ENCODE measurements at places on chromosomes 4 and X. TPM values are rescaled to one million over a fixed set of nuclear protein-coding genes. Genes with fewer than 3 reads are reported as not detected.

NFXL1 gene
- 11.2 TPM for total RNA-seq

PDGFC gene
- total RNA-seq: 0.62 TPM

- no peak overlapping the region for H3K27ac ChIP-seq
- no peaks in the 10 kb centered on the region for H3K27me3 ChIP-seq
- DNase-seq: no peak
- no peaks in the 10 kb centered on the region for H3K36me3 ChIP-seq
- no peak overlapping the region for H3K4me3 ChIP-seq
Measured at GRCh38 chrX:140526171-140526570, 21.3 kb upstream of the SOX3 start.

- peaks cover 66% of the 10 kb centered on the region for H3K36me3 ChIP-seq
- H3K27me3 ChIP-seq: no peaks in the 10 kb centered on the region
- no peak for DNase-seq
- no peak overlapping the region for H3K27ac ChIP-seq
Measured at GRCh38 chr4:121676345-121677075, 20.3 kb downstream of the ANXA5 start.

DNA sequence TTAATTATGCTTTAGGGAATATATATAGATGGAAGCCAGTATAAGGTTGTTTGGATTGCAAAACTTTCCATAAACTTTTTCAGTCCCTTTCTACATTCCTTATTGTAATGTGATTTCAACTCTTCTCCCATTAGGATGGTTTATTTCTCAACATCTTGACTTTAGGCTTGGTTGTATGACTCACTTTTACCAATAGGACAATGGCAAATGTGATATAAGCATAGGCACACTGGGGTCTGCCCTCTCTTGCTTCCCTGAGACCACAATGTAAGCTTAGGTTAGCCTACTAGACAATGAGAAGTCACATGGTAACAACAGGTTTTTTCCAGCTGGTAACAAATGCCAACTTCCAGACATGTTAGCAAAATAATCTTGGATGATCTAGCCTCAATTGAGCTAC lies 163.3 kb upstream of the RBPJ start:
- DNase-seq: no peak
- no peaks in the 10 kb centered on the region for H3K36me3 ChIP-seq
- H3K27me3 ChIP-seq: no peaks in the 10 kb centered on the region
- no peak overlapping the region for H3K4me3 ChIP-seq

ABHD18 gene
- total RNA-seq: 22.7 TPM

IL13RA1 gene
- total RNA-seq: not detected

- H3K4me3 ChIP-seq: peak overlapping the region; percentile 69
- peaks cover 46% of the 10 kb centered on the region for H3K4me1 ChIP-seq
- H3K27ac ChIP-seq: no peak overlapping the region
- H3K27me3 ChIP-seq: no peaks in the 10 kb centered on the region
- DNase-seq: no peak
- H3K36me3 ChIP-seq: peaks cover 33% of the 10 kb centered on the region
Measured at GRCh38 chr4:17616283-17616682, 1.8 kb downstream of the MED28 start.

DNA sequence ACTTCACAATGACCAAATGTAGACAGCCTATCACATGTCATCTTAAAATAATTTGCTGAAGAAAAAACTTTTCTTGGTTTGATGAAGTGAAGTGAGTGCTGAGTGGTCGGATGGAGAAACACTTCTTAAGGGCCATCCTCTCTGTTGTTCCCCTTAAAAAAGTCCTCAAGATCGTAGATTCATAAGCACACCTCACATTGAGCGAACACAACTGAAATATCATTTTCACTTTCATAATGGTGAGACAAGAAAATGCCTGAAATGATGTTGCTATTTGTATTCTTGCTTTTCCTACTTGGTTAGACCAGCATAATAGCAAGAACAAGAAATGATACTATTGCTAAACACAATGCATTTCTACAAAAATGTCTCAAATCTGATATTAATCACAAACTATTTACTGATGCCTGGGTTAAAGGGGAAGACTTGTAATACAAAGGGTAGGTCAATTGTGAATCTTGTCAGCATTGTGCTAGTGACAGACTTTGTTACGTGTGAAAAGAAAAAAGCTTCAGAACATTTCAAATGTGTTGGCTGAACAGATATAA lies 305.6 kb upstream of the NR3C2 start:
- DNase-seq: no peak
- no peak overlapping the region for H3K27ac ChIP-seq
- no peaks in the 10 kb centered on the region for H3K36me3 ChIP-seq
- H3K27me3 ChIP-seq: no peaks in the 10 kb centered on the region
- H3K4me3 ChIP-seq: no peak overlapping the region

- DNase-seq: no peak
- no peaks in the 10 kb centered on the region for H3K36me3 ChIP-seq
Measured at GRCh38 chr4:106806158-106806797, 229.8 kb downstream of the DKK2 start.

- no peaks in the 10 kb centered on the region for H3K4me1 ChIP-seq
- no peak overlapping the region for H3K4me3 ChIP-seq
- no peaks in the 10 kb centered on the region for H3K36me3 ChIP-seq
- no peak for DNase-seq
- H3K27me3 ChIP-seq: no peaks in the 10 kb centered on the region
Measured at GRCh38 chrX:140944710-140945109, 57.7 kb upstream of the SPANXB1 start.

DNA sequence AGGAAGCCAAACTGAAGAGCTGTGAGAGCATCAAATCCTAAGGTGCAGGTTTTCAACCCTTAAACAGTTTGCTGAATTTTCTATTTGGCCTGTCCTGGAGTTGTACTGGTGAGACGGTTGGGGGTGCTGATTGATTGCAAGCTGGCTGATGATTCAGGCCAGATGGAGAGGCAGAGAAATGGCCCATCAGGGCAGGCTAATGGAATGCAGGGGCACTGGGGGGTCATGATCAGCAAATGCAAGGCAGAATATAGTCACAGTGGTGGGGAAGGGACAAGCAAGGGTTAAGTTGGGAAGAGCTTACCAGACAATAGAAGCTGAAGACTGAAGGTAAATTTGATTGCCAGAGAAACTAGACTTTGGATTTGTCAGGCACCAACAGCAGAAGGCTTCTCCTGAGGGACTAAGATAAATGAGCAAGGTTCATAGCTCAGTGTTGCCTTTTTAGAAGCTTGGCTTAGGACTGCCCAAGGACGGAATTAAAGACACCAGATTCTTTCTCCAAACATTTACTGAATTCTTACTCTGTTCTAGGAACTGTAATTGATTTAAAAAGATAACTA lies 4.3 kb upstream of the AADAT start:
- H3K36me3 ChIP-seq: no peaks in the 10 kb centered on the region
- H3K4me3 ChIP-seq: no peak overlapping the region
- no peaks in the 10 kb centered on the region for H3K4me1 ChIP-seq

GRCh38 chrX:150375243-150375770 lies 12.2 kb downstream of the MAMLD1 start:
- H3K4me1 ChIP-seq: no peaks in the 10 kb centered on the region
- H3K27me3 ChIP-seq: no peaks in the 10 kb centered on the region
- no peaks in the 10 kb centered on the region for H3K36me3 ChIP-seq
- no peak for DNase-seq
- H3K27ac ChIP-seq: no peak overlapping the region
- H3K4me3 ChIP-seq: no peak overlapping the region

- no peaks in the 10 kb centered on the region for H3K36me3 ChIP-seq
- H3K27me3 ChIP-seq: no peaks in the 10 kb centered on the region
- no peak overlapping the region for H3K4me3 ChIP-seq
Measured at GRCh38 chr4:148831945-148832344, 389.7 kb upstream of the NR3C2 start.

ATP1B4 gene
- total RNA-seq: not detected
